ENCODE measurements at places on chromosomes 13 and 19.

DNA sequence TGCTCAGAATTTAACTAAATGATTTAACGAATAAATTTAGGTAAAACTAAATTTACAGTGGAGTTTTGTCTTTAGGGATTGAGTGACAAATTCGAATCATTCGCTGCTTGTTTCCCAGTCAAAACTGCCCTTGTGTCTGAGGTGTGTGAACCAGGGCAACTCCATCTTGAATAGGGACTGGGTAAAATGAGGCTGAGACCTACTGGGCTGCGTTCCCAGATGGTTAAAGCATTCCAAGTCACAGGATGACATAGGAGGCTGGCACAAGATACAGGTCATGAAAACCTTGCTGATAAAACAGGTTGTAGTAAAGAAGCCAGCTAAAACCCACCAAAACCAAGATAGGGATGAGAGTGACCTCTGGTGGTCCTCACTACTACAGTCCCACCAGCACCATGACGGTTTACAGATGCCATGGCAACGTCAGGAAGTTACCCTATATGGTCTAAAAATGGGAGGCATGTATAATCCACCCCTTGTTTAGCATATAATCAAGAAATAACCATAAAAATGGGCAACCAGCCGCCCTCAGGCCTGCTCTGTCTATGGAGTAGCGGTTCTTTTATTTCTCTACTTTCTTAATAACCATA lies 10.2 kb upstream of the ANKRD10 start:
- DNase-seq, result peak; percentile 53

DNA sequence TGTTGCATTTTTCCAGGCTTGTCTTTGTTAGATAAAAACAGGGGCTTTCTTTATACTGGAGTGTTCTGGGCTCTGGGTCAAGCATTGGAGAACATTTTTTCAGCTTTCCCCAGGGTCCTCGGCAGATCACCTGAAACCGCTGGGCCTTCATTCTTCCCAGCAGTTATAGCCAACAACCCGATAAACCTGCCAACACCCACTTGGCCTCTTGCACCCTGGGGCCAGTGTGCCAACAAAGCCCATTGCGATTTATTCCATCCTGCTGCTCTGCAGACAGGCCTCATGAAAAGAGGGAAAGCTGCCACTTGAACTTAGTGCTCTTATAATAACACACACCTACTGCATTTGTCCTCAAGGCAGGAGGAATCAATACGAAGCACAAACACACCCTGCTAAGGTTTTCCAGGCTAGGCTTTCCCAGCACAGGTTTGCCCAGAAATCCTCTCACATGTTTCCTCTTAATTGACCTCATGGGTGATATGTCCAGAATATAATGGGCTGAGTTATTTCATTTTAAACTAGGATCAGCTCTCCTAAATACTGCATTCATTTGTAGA lies 669.3 kb downstream of the LIG4 start:
- no peak for DNase-seq

- no peak for DNase-seq
These were observed 8.6 kb downstream of the PTBP1 start for GRCh38 chr19:805600-806550.

DNA sequence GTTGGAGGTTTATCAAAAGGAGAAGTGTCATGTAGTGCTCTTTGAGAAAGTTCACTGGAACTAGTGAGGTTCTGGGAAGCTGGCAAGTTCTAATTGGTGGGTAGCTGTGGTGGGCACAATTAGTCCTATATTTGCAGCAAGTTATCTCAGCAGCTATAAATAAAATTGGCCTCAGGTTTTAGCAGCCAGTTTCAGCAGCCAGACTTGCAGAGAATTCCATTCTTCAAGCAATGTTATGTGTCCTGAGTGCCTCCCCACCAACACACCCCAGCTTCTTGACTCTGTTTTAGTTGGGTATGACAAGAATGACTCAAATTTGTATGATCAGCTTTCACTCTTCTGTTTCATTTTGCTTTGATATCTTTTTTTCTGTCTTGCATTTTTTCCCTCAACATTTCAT lies 4.7 kb downstream of the IFT88 start:
- no peak for DNase-seq

DNA sequence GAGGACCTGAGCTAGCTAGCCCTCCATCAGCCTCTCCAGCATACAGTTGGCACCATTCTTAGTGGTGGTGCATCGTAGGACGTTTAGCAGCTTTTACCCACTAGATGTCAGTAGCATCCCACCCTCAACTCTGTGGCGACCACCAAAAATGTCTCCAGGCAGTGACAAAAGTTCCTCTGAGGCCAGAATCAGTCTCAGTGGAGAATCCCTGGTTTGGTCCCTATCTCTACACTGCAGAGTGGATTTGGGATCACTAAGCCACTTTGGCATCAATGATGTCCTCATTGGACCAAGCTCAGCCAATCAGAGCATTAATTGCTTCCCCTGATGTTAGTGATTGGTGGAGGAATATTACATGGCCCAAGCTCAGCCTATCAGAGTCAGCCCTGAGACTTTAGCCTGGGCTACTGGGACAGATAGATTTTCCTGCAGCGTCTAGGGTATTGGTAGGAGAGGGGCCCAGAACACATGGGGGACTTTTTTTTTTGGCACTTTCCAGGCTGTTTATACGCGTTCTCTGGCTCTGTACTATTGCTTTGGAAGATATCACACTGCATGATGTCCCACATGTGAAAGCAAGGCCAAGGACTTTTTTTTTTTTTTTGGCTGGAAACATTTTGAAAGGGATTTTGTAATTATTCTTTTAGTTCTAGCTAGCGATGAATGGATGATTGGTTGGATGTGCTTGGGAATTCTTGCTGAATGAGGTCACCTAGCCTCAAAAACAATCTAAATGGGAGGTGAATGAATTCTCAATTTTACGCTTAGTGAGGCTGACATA lies 7.0 kb downstream of the TMEM221 start:
- peak; percentile 33 for DNase-seq

GRCh38 chr19:5694956-5695648 lies 5.0 kb downstream of the RPL36 start:
- DNase-seq, result no peak

DNA sequence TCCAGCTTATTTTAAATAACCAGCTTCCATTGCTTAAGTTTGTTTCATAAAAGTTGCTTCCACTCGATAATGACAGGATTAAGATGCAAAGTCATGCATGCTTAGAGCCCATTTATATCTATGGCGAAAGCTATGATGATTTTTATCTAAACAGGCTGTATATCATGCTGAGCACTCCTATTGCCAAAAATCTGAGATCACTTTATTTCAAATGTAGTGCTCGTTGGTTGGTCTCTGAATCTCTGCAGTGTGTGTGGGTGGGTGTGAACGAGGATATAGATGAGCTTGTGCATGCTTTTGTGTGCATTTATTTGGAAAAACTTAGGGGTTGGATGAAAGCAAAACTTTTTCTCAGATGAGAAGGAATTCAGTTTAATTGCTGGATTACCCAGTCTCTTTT lies 27.0 kb upstream of the ARGLU1 start:
- no peak for DNase-seq

- DNase-seq, result no peak
These were observed 824 bp downstream of the TSEN34 start for GRCh38 chr19:54191811-54192453.

- DNase-seq, result peak; percentile 59
These were observed at the start of gene KASH5 for GRCh38 chr19:49387936-49388372. Gene KASH5 (plus strand): TSS chr19:49388249. CDS start chr19:49390884, 2,635 bp downstream.

GRCh38 chr13:25198647-25199046 lies 26.6 kb upstream of the AMER2 start:
- no peak for DNase-seq

GRCh38 chr19:39831679-39832078 lies 2.3 kb downstream of the DYRK1B start:
- DNase-seq, result no peak

DNA sequence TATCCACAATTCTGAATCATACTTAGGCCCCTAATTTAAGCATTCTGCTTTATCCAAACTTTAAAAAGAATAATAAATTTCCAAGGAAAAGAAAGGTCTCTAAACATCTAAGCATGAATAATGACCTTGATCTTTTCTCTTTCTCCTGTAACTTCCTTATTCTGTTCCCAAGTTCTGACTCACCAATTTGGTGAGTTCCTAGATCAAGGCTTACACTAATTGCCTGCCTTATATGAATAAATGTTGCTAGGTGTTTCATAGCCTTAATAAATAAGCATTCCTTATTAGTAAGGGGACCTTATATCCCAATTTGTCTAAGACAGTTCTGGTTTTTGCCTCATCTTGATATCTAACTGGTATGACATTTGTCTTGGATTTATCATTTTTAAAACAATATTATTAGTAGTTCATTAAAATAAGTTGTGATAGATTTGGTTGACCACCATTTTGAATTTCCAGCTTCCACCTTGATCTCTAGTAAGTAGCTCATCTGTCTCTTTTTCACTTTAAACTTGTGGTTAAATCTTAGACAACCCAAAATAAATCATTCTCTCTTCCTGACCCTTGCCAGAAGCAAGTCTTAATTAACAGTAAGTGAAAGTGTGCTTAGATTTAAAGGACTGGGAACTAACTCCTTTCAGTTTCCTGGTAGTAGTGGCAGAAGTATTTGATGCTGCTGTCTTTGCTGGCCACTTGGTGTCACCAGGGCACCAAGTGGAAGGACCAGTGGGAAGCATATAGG lies 121.2 kb upstream of the MLNR start:
- DNase-seq, result peak; percentile 41

GRCh38 chr13:107713314-107713713 lies 502.0 kb downstream of the LIG4 start:
- no peak for DNase-seq

GRCh38 chr19:18647371-18647767 lies 10.5 kb downstream of the KLHL26 start:
- no peak for DNase-seq

- no peak for DNase-seq
These were observed 18.2 kb downstream of the HPN start for GRCh38 chr19:35059799-35060091.

GRCh38 chr13:98570929-98571372 lies 6.0 kb downstream of the STK24 start:
- no peak for DNase-seq

- peak; percentile 33 for DNase-seq
These were observed 3.8 kb upstream of the ALOX5AP start for GRCh38 chr13:30731361-30732045.

DNA sequence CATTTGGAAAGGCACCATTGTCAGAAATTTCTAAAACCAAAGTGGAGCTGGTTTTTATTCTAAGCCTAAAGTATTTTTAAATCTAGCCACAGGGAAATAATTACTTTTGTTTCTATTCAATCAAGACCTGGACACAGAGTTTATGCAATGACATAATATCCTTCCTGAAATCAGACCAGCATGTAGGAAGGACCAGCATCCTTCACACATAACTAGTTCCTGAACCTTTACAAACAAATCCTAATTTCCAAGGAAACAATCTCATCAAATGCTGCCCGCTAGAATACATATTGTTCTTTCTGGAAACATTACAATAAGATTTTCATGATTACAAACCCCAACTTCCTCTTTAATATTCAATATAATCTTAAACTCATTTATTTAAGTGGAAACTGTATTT lies 1.5 kb downstream of the STARD13 start:
- DNase-seq, result no peak

GRCh38 chr19:16892436-16892835 lies 3.6 kb downstream of the F2RL3 start:
- no peak for DNase-seq

GRCh38 chr19:1028062-1028926 lies 1.9 kb downstream of the CNN2 start:
- DNase-seq, result no peak
